GM12865 (cell line): ENCODE measurements at places on chromosomes 4 and X.

- no peak for DNase-seq
Observed at GRCh38 chr4:41394481-41394894, 137.8 kb downstream of the UCHL1 start.

GRCh38 chr4:152038238-152038637 is 277.4 kb upstream of the GATB start:
- no peak for DNase-seq

GRCh38 chr4:43380093-43380492 is 487.6 kb downstream of the GRXCR1 start:
- no peak for DNase-seq

DNA sequence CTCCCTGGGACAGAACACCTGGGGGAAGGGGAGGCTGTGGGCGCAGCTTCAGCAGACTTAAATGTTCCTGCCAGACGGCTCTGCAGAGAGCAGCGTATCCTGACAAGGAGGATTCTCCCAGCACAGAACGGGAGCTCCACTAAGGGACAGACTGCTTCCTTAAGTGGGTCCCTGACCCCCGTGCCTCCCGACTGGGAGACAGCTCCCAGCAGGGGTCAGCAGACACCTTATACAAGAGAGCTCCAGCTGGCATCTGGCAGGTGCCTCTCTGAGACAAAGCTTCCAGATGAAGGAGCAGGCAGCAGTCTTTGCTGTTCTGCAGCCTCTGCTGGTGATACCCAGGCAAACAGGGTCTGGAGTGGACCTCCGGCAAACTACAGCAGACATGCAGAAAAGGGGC is 44.5 kb upstream of the FAAH2 start:
- DNase-seq: no peak

DNA sequence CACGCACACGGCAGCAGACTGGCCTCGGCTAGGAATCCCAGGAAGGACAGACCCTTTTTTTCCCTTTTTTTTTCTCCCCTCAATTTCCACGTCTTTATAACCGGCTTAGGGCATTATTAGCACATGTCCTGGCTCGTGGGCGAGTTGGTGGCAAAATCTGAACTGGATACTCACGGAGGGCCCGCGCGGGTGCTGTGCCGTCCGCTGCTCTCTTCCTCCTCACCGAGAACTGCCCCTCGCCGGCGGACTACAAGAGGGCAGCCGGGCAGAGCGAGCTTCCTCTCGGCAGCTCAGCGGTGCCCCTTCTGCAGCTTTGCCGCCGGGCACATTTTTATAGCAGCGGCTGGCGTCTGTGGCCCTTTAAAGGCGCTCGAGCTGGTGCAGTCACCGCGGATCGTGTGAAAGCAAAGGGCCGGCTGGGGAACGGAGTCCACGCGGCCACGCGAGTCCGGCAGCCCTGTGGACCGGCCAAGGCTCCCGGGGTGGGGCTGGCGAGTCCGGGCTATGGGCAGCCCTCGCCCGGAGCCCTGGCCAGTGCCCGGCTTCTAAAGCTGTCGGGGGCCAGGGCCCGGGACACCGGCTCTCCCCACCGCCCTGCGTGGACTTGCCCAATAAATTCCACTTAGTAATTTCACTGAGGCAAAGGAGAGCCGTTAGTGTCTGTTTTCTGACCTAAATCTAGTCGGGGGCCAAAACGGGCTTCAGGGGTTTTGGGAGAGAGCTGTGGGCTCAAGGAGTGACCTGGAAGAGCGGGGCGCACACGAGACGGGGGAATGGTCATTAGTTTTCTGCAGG is 1.3 kb upstream of the CITED1 start:
- DNase-seq: peak; percentile 34

DNA sequence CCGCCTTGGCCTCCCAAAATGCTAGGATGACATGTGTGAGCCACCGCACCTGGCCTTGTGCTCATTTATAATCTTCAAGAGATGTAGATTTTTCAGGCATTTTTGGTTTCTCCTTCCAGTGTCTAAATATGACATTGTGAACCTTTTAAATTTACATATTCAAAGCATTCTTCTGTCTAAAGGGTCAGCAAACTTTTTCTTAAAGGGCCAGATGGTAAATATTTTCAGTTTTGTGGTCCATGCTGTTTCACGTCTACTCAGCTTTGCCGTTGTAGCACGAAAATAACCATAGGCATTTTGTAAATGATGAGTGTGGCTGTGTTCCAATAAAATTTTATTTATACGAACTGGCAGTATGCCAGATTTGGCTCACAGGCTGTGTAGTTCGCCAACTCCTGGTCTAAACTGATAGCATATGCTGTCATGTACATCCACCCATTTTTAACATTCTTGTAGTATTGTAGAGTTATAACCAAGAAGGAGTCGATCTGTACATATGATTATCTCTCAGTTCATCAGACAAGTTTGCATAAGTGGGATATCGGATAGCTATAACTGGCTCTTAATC is 12.7 kb upstream of the GCNA start:
- DNase-seq: no peak

- DNase-seq: no peak
Observed at GRCh38 chrX:121151293-121151692, 103.9 kb downstream of the GLUD2 start.

- DNase-seq: no peak
Observed at GRCh38 chrX:109600237-109600651, 24.7 kb downstream of the KCNE5 start.

GRCh38 chrX:40411340-40412111 is 169.2 kb upstream of the ATP6AP2 start:
- DNase-seq: peak; percentile 60

DNA sequence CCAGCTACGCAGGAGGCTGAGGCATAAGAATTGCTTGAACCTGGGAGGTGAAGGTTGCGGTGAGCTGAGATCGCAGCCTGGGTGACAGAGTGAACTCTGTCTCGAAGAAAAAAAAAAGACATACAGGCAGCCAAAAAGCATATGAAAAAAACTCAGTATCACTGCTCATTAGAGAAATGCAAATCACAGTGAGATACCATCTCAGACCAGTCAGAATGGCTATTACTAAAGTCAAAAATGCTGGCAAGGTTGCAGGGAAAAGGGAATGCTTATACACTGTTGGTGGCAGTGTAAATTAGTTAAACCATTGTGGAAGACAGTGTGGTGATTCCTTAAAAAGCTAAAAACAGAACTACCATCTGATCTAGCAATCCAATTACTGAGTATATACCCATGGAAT is 123.1 kb downstream of the CHIC2 start:
- DNase-seq: no peak

- peak; percentile 10 for DNase-seq
Observed at GRCh38 chr4:169005453-169006099, 4.5 kb downstream of the CBR4 start.
